Thoracic aorta (tissue), 2 donors: ENCODE measurements at places on chromosomes 16 and 17. TPM values are rescaled to one million over a fixed set of nuclear protein-coding genes. Genes with fewer than 3 reads are reported as not detected.

The SPNS2 gene
- total RNA-seq = 23.9 TPM

The SNAI3 gene
- 0.27 TPM for total RNA-seq

GRCh38 chr16:55543472-55543871 lies 23.0 kb upstream of the CAPNS2 start:
- DNase-seq = no peak
- H3K4me3 ChIP-seq = no peak overlapping the region
- H3K27ac ChIP-seq = no peak overlapping the region
- no peaks in the 10 kb centered on the region for H3K36me3 ChIP-seq
- no peaks in the 10 kb centered on the region for H3K4me1 ChIP-seq

- no peak overlapping the region for H3K4me3 ChIP-seq
- no peak for DNase-seq
- no peaks in the 10 kb centered on the region for H3K4me1 ChIP-seq
- H3K36me3 ChIP-seq = no peaks in the 10 kb centered on the region
- no peaks in the 10 kb centered on the region for H3K27me3 ChIP-seq
- no peak overlapping the region for H3K27ac ChIP-seq
These were observed 196.3 kb downstream of the AXIN2 start for GRCh38 chr17:65365169-65365568.

DNA sequence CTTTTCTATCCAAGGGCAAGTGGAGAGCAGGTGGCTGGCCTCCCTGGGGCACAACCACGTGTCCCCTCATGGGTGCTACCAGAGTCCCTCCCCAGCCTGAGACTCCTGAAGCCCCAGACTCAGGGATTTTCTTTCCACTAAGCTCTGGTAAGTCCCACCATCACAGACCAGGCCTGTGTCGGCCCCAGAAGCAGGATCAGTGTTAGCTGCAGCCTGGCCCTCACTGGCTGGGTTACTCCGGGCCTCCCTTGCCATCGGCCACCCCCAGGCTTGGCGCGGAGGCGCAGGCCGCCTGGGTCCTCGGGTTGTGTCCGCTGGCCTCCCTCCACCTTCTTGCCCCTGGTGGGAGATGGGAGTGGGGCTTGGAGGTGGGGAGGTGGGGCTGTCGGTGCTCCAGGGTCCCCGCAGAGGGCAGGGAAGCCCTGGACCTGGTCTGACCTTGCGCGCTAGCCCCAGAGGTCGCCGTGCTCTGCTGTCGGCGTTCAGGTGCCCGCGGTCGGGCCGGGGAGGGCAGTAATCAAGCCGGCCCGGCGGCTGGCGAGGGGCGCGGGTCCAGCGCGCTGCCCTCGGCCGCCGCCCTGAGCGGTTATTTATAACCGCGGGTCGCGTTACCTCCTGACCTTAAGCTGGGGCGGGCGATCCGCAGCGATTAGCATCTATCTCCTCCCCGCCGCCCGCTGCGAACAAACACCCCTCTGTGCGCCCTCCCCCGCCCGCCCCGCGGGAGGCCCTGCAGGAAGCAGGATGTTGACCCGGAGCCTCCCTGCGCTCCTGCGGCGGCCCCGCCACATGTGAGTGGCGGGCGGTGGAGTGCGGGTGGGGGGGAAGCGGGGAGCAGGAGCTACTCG lies 78.1 kb upstream of the TOB1 start:
- H3K4me3 ChIP-seq = peak overlapping the region; percentile 72
- H3K27ac ChIP-seq = peak overlapping the region; percentile 75
- H3K27me3 ChIP-seq = no peaks in the 10 kb centered on the region
- H3K36me3 ChIP-seq = no peaks in the 10 kb centered on the region
- DNase-seq = no peak

DNA sequence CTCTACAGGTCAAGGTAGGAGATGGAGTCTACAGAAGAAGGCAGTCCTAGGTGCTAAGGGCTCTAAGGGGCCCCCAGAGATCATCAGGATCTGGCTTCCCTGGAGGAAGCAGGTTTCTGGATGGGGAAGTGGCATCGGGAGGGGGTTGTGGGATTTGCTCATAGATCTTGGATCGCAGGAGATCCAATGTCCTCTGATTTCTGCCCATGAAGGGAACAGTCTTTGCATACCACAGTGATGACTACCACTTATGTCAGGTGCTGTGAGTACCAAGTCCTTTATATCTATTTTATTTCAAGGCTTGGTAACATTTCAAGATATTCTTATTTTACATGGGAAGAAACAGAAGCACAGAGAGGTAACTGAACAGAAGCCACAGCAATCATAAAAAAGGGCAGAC lies 164.0 kb downstream of the RGS9 start:
- H3K4me1 ChIP-seq = no peaks in the 10 kb centered on the region
- no peak for DNase-seq
- no peaks in the 10 kb centered on the region for H3K36me3 ChIP-seq
- H3K27ac ChIP-seq = no peak overlapping the region
- H3K27me3 ChIP-seq = no peaks in the 10 kb centered on the region
- no peak overlapping the region for H3K4me3 ChIP-seq

- DNase-seq = peak; percentile 71
- H3K27ac ChIP-seq = peak within 1 kb of the TSS; percentile 26
- H3K36me3 ChIP-seq = peaks cover 19% of the 10 kb centered on the region
- H3K27me3 ChIP-seq = no peaks in the 10 kb centered on the region
- H3K4me1 ChIP-seq = peaks cover 41% of the 10 kb centered on the region
These were observed at the start of gene TTYH2 for GRCh38 chr17:74212913-74213791. TSS of gene TTYH2 (plus strand) at chr17:74213571. CDS start at chr17:74213588, 17 bp downstream.

DNA sequence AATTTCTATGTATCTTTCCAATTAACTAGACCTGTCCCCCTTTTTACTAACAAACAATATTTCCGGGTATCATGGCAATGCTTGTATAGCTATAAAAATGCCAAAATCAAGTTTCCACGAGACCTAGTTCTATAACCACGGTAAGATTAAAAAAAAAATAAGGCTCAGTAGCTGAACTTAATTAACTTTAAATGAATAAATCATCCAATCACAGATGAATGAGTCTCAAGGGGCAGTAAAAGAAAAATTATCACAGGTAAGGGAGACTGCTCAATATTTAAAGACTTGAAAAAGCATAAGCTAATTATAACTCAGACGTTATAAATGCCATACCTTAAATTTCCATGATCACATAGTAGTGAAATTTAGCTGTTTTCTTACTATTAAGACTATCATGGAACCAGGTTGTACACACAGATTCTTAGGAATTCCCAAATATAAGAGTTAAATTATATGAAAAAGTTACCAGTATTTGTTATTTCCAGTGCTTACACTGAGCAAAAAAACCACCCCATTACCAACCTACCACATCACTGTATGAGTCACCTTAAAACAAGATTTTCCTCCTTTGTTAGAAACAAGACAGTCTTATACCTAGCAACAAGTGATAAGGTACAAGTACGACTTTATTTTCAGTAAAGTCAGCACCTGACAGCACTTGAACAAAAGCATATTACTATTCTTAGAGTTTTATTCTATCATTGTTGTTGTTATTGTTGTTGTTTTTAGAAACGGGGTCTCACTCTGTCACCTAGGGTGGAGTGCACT lies 20.6 kb downstream of the SSH2 start:
- H3K4me1 ChIP-seq = no peaks in the 10 kb centered on the region
- no peak overlapping the region for H3K27ac ChIP-seq
- H3K27me3 ChIP-seq = no peaks in the 10 kb centered on the region

- no peak for DNase-seq
- no peaks in the 10 kb centered on the region for H3K4me1 ChIP-seq
- no peaks in the 10 kb centered on the region for H3K27me3 ChIP-seq
- H3K27ac ChIP-seq = no peak overlapping the region
These were observed 24.3 kb downstream of the MGRN1 start for GRCh38 chr16:4648917-4649316.

DNA sequence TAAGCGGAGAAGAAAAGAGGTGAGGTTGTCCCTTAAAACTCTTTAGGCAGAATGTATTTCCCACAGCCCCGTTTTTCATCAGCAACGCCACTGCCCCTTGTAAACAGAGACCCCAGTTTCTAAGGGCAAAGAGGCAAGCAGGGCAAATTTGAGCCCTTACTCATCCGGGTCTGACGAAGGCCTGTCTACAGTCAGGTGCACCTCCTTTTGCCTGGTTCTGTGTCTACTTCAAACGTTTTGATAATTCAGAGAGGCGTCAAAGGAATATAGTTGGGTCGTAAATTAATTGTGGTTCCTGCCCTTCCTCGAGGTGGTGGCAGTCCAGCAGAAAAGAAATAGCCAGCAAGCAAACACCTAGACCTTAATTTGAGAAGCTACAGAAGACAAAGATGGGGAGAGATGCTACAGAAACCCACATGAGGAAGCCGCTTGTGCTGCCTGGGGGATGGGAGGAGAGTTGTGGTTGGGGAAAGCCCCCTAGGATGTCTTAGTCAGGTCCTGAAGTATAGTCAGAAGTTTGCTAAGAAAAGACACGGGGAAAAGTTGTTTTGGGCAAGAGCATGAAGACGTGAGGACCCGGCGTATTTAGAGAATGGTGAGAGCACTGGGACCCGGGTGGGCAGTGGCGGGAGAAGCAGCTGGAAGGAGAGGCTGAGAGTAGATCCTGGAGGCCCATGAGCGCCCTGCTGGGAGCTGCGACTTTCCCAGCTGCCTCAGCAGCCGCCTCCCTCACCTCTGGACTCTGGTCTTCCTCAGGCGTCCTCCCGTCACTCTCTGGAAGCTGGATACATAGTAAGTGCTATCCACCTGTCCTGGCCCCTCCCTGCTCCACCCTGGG lies 2.4 kb downstream of the FBRS start:
- H3K4me3 ChIP-seq = peak overlapping the region; percentile 98
- no peak for DNase-seq

DNA sequence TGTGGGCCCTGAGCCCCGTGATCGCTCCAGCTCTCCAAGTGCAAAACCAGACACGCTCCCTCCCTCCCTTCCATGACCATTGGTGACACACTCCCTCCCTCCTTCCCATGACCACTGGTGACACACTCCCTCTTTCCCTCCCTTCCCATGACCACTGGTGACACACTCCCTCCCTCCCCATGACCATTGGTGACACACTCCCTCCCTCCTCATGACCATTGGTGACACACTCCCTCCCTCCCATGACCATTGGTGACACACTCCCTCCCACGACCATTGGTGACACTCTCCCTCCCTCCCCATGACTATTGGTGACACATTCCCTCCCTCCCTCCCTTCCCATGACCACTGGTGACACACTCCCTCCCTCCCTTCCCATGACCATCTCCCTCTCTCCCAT lies 56.3 kb downstream of the LMF1 start:
- DNase-seq = no peak
- H3K27ac ChIP-seq = no peak overlapping the region
- no peaks in the 10 kb centered on the region for H3K27me3 ChIP-seq
- H3K36me3 ChIP-seq = peaks cover 15% of the 10 kb centered on the region
- no peak overlapping the region for H3K4me3 ChIP-seq
- no peaks in the 10 kb centered on the region for H3K4me1 ChIP-seq

DNA sequence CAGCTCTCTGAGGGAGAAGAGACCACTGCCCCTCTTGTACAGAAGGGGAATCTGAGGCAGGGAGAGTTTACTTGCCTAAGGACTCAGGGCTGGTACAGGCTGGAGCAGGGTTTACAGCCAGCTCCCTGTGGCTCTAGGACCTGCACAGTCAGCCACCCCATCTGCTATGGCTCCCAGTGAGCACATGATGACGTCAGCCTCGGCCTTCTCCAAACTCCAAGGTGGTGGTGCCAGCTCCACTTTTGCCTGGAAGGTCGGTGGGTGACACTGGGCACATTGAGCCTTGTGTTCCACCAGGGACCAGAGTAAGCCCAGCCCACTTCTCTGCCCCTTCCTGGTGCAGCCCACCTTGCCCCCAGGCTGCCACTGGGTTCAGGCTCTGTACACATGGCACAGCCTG lies 202.2 kb downstream of the ENGASE start:
- H3K27me3 ChIP-seq = no peaks in the 10 kb centered on the region
- H3K4me1 ChIP-seq = no peaks in the 10 kb centered on the region
- no peak for DNase-seq
- no peak overlapping the region for H3K4me3 ChIP-seq

DNA sequence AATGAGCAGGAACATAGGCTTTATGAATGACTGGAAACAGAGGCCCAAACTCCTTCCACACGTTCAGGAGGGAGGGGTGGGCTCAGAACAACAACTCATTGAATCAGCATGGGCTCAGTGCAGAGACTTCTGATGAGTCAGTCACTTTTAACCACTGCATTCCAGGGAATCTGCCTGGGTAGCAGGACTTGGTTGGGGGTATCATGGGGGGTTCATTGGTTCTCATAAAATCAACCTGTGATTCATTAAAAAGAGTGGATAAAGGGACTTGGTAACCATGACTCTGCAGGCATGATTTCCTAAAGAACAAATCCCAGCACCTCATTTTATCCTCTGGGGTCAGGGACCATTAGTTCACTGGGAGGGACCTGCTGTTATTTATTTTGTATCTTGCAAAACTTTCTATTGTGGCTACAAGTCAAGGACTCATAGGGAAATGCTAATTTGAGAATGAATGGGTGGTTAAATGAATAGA lies 13.8 kb downstream of the ITGB3 start:
- no peak overlapping the region for H3K4me3 ChIP-seq
- H3K27me3 ChIP-seq = no peaks in the 10 kb centered on the region

- no peaks in the 10 kb centered on the region for H3K36me3 ChIP-seq
- DNase-seq = peak; percentile 79
- peak overlapping the region; percentile 99 for H3K27ac ChIP-seq
- H3K27me3 ChIP-seq = no peaks in the 10 kb centered on the region
- peaks cover 52% of the 10 kb centered on the region for H3K4me1 ChIP-seq
These were observed 452 bp downstream of the SREBF1 start for GRCh38 chr17:17836250-17836817.

- peak; percentile 89 for DNase-seq
- no peaks in the 10 kb centered on the region for H3K36me3 ChIP-seq
- H3K27ac ChIP-seq = peak overlapping the region; percentile 98
- peaks cover 90% of the 10 kb centered on the region for H3K4me1 ChIP-seq
- no peaks in the 10 kb centered on the region for H3K27me3 ChIP-seq
- H3K4me3 ChIP-seq = peak overlapping the region; percentile 79
These were observed 5.2 kb downstream of the ITGA3 start for GRCh38 chr17:50060951-50061712.

DNA sequence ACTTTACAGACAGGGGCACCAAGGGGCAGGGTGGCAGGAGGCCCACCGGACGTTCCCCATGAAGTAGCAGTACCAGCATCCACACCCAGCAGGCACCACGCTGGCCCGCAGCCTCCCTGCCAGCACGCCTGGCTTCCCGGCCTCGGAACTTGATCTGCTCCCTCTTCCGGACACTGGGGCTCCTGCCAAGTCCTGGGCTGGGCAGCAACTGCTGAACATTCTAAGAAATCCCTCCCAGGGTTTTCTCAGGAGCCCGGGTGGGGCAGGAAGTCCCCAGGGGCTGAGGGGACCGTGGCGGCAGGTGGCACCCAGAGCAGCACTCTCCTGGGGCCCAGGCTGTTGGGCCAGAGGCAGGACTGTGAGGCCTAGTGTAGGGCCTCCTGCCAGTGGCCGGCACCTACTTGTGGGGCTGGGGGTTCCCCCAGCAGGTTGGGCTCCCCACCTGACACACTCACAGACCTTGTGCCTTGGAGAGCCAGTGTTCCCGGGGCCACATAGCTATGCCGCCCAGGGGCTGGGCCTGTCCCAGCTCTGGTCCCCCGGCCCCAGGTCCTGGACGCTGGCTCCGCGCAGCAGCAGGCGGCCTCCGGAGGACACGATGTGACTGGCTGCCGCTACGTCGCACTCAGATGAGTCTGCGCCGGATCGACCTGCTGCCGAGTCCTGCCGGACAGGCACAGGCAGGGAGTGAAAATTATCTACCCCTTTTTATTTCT lies 86.2 kb upstream of the CBX4 start:
- H3K27ac ChIP-seq = no peak overlapping the region
- no peaks in the 10 kb centered on the region for H3K27me3 ChIP-seq
- no peak for DNase-seq
- peaks cover 4% of the 10 kb centered on the region for H3K4me1 ChIP-seq

- H3K27ac ChIP-seq = peak overlapping the region; percentile 54
- no peaks in the 10 kb centered on the region for H3K36me3 ChIP-seq
- H3K27me3 ChIP-seq = no peaks in the 10 kb centered on the region
- H3K4me3 ChIP-seq = peak overlapping the region; percentile 84
- peaks cover 23% of the 10 kb centered on the region for H3K4me1 ChIP-seq
These were observed 541 bp downstream of the RHBDF2 start for GRCh38 chr17:76500747-76501017.
